ENCODE measurements at places on chromosomes 2 and 18.

- no peak for DNase-seq
Measured at GRCh38 chr2:60475123-60475830, 78.2 kb downstream of the BCL11A start.

DNA sequence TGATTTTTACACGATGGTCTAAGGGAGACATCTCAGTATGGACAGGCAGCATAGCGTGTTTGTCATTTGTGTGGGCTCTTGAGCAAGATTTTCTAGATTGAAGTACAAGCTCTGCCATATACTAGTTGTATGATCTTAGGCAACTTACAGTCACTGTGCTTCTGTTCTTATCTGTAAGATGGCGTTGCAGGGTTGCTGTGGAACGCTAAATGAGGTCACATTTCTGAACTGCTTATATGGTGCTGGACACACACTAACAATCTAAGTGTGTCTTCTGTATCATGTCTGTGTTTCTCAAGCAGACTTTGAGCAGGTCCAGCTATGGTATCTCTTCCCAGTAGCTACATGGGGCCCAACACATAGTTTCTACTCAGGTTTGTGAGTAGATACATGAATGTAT, 29.2 kb downstream of the PARD3B start:
- no peak for DNase-seq

GRCh38 chr2:55489467-55490062, 30.0 kb upstream of the CFAP36 start:
- no peak for DNase-seq

DNA sequence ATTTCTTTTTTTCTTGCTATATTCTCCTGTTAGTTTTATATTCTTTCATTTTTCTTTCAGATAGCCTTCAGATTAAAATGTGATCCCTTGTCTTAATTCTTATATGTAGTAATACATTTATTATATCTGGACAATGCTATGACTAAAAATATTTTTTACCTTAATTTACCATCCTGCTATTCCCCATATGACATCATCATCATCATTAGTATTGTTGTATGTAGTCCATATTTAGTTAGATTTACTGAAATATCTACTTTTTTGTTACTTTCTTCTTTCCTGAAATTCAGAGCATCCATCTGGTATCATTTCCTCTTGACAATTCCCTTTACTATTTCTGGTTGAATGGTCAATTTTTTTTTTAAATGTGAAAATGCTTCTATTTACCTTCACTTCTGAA, 951.6 kb upstream of the POU3F3 start:
- DNase-seq: no peak

GRCh38 chr2:133171393-133172004, 396.8 kb downstream of the NCKAP5 start:
- no peak for DNase-seq

GRCh38 chr2:25187729-25188350, 19.5 kb upstream of the POMC start:
- DNase-seq: no peak

DNA sequence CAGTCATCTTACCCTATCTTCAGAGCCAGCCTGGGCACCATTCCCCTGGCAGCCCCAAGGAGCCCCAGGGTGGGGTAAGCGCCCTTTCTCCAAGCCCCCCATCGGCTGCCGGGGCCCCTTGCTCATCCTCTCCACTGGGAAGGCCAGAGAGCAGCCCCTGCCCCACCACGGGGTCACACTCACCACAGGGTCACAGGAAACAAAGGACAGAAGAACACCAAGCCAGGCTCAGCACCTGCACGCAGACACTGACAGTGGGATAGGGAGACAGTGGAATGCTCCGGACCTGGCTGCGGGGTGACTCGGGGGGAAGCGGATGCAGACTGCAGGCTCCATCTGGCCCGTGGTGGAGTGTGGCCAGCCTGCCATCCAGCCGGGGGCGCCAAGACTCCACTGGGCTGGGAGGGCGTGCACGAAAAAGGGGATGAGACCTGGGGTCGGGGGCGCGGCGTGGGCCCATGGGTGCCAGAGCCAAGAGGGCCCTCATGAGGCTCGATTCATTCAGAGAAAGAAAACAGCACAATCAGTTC, 21.1 kb downstream of the HDAC4 start:
- DNase-seq: no peak

- no peak for DNase-seq
Measured at GRCh38 chr18:56065086-56065485, 477.1 kb upstream of the TCF4 start.

All from COR-L47 (cell line).